GM04503 (cell line): ENCODE measurements at places on chromosomes 2 and 18.
A peak's percentile ranks its signal among the peaks of the same experiment; 100 is the strongest.

DNA sequence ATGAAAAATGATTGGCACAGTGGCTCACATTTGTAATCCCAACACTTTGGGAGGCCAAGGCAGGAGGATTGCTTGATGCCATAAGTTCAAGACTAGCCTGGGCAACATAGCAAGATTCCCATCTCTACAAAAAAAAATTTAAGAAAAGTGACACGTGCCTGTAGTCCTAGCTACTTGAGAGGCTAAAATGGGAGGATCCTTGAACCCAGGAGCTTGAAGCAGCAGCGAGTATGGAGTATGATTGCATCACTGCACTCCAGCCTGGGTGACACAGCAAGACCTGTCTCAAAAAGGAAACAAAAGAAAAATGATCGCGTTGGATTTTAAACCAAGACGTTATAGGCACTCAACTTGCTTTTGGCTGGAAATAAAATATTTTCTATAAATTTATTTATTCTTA, 37.8 kb upstream of the CREB1 start:
- no peak for DNase-seq

DNA sequence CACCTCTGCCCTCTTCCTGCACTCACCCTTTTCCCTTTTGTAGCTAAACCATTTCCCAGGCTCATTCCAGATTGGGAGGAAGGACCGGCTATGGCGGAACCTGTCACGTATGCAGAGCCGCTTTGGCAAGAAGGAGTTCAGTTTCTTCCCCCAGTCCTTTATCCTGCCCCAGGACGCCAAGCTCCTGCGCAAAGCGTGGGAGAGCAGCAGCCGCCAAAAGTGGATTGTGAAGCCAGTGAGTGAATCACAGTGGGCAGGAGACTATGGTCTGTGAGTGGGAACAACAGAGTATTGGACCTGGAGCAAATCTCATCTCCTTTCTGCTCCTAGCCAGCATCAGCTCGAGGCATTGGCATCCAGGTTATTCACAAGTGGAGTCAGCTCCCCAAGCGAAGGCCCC, 35.0 kb upstream of the CYP27A1 start:
- no peak for DNase-seq

DNA sequence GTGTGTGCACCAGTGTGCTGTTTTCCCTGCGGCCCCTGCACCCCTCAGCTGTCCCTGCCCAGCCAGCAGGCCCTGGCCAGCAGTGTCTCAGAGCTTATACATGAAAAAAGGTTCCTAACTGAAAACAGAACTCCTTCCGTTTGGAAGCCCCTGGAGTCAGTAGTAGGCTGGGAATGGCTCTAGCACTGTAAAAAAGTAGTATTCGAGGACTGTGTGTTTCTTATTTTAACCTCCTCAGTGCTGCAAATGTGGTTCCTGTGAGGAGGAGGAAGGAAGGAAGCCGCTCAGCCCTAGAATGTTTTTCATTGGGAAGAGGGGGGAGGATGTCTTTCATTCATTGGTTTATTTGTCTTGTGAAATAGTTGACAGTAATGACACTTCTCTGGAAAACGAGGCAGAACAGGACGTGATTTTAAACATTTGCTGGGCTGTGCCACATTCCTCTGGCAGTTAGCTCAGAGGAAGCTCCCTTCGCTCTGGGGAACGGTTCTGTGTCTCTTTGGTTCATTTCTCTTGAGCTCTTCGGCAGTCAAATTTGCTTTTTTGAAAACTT, 103.5 kb downstream of the SPTBN1 start:
- DNase-seq = peak; percentile 77

DNA sequence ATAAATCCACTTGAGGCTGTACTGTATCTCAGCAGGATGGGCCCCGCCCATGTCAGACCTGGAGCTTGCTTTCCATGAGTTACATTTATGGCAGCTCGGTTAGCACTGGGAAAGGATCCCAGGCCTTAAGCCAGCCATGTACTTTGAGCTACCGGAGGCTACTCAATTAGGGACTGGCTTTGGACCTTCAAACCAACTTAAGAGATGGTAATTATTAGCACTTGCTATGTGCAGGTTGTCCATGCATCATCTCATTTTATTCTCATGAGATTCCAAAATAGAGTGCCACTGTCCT, 64.4 kb downstream of the ACTR2 start:
- no peak for DNase-seq

GRCh38 chr18:25253136-25253535, 98.8 kb downstream of the ZNF521 start:
- no peak for DNase-seq

DNA sequence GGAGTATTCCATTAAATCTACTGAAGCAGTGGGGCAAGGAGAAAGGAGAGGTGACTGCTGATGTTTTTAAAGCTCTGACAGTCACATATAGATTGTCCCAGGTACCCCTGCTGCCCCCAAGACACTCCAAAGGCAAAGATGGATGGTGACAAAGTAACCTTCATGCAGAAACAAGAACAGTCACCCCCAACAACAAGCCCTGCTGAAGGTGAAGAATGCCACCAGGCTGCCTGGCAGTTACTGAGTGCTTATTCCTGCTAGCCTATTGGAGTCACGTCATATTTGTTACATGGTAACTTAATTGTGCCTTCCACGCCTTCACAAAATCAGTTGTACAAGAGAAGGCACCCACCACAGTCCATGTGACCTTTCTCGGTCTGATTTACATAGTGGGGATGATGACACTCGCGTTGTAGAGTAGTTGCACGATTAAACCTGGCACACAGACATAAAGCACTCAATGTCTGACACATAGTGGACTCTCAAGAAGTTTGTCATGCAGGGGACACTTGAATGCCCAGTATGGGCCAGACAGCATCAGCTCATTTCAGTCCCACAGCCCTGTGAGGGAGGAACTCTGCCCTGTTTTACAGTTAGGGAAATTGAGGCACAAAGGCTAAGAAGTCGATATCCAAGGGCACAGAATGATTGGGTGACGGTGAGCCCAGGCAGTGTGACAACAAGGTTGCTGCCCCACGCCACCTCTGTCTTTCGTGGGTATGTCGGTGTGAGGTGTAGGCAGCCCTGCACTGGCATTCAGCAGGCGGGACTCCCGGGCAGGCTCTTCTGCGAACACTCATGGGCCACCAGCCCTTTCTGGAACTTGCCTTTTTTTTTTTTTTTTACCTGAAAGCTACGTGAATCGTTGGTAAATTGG, 62.7 kb downstream of the ZCCHC2 start:
- DNase-seq = no peak

- DNase-seq = no peak
These were observed 138.6 kb upstream of the ZC3H15 start for GRCh38 chr2:186347472-186347871.
